NCI-H774 (cell line): ENCODE measurements at places on chromosomes 2 and 18.

DNA sequence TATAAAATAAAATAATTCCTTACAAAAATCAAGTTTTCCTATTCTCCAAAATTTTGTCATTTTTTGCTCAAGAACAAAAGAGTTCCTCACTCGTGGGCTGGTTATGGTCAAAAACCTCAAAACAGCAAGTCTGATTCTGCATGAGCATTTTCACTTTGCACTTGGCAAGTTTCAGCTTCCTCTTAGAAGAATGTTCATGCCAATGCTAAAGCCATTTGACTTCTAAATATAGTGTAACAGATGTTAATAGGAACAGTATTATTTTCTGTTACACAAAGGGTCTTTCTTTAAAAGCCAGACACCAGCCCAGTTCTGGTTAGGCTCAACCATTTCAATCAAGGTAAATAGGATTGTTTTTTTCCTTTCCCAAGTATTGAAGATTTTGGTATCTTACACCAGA, 261.3 kb upstream of the CCDC68 start:
- DNase-seq: no peak

DNA sequence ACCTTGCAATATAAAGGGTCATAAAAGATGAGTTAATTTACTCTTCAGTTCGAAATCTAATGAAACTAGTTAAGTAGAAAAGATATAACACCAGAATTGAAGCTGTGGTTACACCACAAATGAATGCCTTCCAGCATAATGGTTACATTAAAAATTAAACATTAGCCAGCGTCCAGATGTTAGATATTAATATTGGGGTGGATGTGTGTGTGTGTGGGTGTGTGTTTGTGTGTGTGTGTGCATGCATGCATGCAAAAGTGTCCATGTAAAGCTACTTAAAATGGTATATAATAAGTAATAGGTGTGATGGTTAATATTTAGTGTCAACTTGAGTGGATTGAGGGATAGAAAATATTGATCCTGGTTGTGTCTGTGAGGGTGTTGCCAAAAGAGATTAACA, 170.4 kb upstream of the FN1 start:
- DNase-seq: no peak

GRCh38 chr2:119748135-119748534, 11.6 kb upstream of the PTPN4 start:
- DNase-seq: no peak

- no peak for DNase-seq
Measured at GRCh38 chr2:212228743-212229171, 309.8 kb downstream of the ERBB4 start.

DNA sequence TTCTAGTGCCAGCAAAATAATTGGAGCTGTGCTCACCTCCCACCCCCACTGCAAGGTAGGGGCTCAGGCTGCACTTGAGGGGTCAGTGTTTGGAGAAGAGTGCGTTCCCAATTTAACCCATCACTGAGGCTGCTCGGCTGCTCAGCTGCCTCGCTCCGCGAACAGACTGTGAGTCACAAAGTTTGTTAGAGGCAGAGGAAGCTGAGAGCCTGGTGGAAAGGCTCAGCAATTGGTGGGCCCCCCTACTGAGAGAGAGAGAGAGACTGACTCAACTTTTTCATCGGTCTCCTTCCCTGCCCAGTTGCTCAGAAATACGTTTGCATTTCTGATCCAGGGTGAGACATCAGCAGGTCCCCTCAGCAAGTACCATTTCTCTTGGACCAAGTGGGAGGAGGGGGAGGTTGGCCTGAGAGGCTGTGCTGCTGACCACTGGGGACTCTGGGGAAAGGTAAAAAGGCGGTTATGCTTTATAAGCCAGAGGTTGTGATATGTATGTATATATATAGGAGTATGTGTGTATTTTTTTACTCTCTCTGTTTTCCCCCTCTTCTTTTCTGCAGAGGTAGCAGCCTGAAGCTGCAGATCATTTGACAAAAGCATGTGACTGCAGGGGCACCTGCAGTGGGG, 1.5 kb downstream of the EFR3B start:
- DNase-seq: no peak

DNA sequence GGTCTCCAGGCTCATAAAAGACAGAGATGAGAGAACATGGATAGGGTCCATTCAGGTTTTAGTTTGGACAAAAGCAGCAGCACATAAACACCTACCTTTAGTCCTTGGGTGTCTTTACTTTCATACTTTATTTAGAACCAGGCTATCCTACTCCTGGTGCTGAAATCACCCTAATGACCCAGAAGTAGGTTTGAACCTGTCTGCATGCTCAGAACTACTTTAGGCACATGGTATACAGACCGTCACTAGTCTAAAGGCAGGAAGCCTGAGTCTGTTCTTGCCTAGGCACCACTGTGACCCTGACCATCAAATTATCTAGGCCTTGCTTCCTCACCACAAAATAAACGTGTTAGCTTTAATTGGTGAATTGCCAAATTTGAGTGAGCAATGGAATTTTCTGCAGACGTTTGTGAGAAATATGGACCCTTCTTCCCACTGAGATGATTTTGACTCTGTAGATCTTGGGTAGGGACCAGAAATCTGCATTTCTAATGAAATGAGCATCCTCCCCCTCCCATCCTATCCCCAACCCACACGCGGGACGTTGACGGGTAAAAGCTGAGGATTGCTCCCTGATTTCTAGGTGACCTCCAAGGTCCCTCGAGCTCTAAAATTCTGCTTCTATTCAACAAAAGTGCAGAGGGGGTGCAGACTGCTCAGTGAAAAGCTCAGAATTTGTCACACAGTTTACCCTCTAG, 75.1 kb downstream of the PLEKHM3 start:
- DNase-seq: no peak

- DNase-seq: peak; percentile 16
Measured at GRCh38 chr2:43399515-43400264, 173.3 kb upstream of the ZFP36L2 start.

- no peak for DNase-seq
Measured at GRCh38 chr2:12325806-12326205, 390.9 kb upstream of the TRIB2 start.

GRCh38 chr2:225398372-225398771, 1.1 kb upstream of the NYAP2 start:
- DNase-seq: peak; percentile 31

- no peak for DNase-seq
Measured at GRCh38 chr18:36595046-36595817, 233.6 kb downstream of the TPGS2 start.

- DNase-seq: no peak
Measured at GRCh38 chr2:212157012-212157411, 381.6 kb downstream of the ERBB4 start.

GRCh38 chr2:85733121-85733960, 20.4 kb upstream of the ATOH8 start:
- no peak for DNase-seq

DNA sequence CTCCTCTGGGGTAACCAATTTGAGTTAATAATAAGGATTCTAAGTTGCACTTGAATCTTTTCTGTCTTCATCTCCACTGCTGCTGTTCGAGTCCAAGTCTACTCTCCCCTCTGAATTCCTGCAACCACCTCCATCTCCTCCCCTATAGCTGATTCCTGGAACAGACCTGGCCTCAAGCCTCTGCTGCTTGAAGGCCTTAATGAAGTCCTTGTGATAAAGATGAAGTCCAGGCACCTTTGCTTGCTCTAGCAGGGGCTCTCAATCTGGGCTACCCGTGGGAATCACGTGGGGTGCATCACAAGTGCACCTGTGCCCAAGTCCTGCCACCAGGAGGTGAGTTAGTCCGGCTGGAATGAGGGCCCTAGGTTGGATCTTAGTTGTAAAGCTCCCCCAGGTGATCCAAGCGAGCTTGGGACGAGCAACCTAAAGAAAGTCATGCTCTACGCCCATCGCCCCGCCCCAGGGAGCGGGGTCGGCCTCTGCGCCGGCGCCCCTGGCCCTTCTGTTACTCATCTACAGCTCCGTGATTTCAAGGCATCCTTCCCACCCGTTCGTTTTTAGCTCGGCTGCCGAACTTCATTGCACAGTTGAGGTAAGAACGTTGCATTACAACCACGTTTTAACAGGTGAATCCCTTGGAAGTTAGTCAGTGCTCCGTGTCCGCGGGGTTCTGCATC, 905 bp upstream of the IAH1 start:
- no peak for DNase-seq

DNA sequence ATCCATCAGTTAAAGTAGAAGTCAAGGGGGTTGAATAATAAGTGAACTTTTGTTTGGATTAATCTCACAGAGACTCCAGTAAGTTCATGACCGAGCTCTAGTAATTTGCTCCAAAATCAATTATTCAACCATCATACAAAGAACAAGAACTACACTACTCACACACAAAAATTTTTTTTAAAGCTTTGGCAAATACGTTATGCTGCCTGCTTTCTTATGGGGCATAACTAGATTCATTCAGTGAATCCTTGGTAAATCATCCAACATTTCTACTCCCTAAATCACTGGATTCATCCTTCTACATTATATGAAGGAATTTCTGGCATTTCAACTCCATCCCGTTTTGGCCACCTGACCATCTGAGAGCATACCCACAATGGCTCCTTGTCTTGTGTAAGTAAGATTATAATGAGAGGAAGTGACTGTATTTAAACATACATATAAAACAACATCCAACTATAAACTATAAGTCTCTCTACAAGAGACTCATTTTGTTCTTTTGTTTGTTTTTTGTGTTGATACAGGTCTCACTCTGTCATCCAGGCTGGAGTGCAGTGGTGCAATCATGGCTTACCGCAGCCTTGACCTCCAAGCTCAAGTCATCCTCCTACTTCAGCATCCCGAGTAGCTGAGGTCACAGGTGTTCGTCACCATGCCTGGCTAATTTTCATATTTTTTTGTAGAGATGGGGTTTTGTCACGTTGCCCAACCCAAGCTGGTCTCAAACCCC, 144.2 kb upstream of the LRRTM4 start:
- DNase-seq: no peak

DNA sequence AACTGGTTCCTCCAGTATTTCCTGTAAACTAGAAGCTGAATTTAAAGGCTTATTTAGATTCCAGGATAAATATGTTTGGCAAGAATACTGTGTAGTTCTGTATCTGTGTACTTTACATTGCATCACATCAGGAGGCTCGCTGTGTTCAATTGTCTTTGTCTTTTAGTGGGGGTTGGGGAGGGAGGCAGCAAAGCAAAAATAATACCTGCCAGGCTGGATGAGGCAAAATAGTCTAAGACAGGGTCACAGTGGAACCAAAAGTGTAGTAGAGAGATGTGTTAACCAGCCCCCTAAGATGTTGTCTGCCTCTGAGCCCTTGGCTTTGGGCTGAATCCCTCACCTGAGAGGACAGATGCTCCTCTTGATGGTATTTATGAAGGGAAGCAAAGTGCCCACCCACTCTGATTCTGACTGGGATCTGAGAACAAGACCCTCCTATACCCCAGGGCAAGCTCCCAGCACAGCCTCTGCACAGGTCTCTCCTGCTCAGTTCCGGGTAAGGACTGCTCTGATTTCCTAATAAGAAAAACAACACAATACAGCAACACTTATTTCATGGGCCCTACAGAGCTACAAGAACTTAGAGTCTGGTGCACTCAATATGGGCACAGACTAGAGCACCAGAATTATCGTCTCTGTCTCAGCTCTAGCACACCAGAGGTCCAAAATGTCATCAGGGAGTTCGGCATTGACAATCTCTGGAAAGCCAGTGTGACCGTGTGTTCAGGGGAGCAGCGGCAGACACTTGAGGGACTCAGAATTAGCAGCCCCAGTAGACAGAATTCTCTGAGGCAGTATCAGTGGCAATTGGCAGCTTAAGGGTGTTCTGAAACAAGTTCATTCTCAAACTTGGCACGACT, 7.2 kb upstream of the AFTPH start:
- DNase-seq: no peak

DNA sequence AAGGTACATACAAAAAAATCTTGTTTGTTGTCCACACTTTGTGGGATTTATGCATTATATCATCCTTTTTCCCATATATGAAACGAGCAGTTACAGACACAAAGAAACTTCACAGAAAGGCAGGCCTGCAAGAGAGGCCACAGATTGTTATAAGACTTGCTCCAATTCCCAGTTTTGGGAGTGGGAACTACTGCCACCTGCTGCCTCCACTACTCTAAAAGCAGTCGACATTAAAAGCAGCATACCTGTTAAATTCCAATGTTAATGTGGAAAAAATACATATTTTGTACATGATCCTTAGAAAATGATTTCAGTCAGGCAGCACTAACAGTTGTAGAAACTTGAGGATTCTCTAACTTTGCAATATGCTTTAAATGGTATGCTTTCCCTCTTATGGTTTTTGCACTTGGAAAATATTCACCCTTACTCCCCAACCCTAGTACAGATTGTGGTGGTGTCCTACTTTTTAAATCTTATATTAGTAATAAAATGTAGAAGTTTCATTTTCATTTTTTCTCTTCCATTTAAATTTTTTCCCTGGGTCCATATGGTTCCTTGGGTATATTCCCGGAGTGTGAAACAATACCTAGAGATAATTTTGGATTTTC, 37.9 kb downstream of the SLC38A11 start:
- DNase-seq: peak; percentile 47

DNA sequence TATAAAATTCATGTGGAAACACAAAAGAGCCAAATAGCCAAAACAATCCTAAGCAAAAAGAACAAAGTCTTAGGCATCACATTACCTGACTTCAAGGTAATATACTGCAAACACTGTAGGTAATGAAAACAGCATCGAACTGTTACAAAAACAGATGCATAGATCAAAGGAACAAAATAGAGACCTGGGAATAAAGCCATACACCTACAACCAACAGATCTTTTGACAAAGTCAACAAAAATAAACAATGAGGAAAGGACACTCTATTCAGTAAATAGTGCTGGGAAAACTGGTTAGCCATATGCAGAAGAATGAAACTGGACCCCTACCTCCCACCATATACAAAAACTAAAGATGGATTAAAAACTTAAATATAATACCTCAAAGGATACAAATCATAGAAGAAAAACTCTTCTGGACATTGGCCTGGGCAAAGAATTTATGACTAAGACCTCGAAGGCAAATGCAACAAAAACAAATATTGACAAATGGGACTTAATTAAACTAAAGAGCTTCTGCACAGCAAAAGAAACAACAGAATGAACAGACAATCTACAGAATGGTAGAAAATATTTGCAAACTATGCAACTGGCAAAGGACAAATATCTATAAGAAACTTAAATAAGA, 218.0 kb downstream of the PHLPP1 start:
- no peak for DNase-seq

DNA sequence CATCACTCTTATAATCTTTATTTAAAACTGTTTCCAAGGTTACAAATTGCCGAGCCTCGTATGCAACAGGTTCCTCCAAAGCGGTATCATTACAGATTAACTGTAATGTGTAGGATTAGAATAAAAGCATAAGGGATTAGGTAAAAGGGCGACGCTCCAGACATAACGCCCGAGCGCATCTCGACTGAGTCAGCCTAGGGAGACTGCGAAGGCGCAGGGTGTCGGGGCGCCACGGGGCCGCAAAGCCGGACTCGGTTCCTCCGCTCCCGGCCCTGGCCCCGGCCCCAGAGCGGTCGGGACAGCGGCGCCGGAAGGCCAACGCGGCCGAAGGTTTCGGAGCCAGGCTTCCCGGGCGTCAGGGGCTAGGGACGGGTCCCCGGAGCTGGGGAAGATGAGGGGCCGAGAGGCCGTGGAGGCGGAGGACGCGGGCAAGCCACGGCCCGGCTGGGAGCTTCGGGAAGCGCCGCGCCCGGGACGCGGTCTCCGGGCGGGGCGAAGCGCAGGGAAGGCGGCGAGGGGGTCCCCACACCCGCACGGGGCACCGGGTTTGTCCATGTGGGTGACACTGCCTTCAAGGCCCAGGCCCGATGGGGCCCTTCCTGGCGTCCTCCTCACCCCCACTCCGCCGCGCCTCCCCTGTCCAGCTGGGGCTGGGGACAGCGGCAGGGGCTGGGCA, 12.9 kb upstream of the SIX3 start:
- no peak for DNase-seq
